Right cardiac atrium (tissue), 5 donors: ENCODE measurements at places on chromosomes 13 and 19. TPM values are rescaled to one million over a fixed set of nuclear protein-coding genes. Genes with fewer than 3 reads are reported as not detected.
A peak's percentile ranks its signal among the peaks of the same experiment; 100 is the strongest.

B3GNT8 gene
- 3.5 TPM for total RNA-seq

PLK5 gene
- total RNA-seq, result not detected

NCCRP1 gene
- not detected for total RNA-seq

PDX1 gene
- not detected for total RNA-seq

ANKRD24 gene
- 0.31 TPM for total RNA-seq

IGLON5 gene
- total RNA-seq, result not detected

GRCh38 chr19:44024900-44025216 is 321 bp upstream of the ZNF222 start:
- DNase-seq, result no peak

DNA sequence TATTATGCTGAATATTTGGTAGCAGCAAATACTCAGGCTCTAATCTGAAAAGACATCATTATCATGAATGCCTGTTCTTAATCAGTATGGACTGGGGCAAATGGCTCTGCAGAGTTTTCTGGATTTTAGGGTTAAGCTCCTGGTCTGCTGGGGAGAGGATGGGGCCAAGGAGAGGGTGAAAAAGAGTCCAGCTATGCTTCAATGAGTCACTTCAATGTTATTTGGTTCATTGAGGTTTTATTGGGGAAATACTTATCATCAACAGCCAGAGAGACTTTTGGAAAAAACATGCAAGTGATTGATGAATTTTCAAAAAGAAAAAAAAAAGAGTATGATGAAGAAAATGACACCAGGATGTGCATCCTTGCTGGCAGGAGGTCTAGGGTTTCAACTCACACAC is 278.3 kb downstream of the UQCRFS1 start:
- no peak for DNase-seq

GRCh38 chr19:31269425-31270127 is 79.7 kb downstream of the TSHZ3 start:
- DNase-seq, result no peak

DNA sequence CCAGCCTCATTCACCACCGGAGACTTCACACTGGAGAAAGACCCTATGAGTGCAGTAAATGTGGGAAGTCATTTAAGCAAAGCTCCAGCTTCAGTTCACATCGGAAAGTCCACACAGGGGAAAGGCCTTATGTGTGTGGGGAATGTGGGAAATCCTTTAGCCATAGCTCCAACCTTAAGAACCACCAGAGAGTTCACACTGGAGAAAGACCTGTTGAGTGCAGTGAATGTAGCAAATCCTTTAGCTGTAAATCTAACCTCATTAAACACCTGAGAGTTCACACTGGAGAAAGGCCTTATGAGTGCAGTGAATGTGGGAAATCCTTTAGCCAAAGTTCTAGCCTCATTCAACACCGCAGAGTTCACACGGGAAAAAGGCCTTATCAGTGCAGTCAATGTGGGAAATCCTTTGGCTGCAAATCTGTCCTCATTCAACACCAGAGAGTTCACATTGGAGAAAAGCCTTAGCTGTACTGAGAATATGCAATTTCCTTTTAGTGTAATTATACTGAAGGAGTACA is 8.8 kb downstream of the ZNF211 start:
- no peak for DNase-seq

GRCh38 chr13:110484290-110485048 is 77.1 kb downstream of the RAB20 start:
- DNase-seq, result no peak

DNA sequence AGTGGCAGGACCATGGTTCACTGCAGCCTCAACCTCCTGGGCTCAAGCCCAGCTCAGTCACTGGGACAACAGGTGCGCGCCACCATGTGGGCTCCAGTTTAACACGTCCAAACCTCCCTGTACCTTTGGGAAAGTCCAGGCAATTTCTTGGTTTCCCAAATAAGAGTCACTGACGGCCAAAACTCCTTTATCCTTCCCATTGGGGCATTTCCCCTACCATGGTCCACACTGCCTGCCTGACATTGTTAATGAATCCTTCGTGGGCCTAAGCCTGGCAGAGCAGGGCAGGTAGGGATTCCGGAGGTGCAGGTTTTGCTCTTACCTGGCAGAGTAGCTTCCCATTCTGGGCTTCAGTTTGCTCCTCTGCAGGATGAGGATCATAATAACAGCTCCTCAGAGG is 66.2 kb upstream of the TM9SF2 start:
- no peak for DNase-seq

GRCh38 chr19:14147797-14148605 is 11.6 kb upstream of the ASF1B start:
- peak; percentile 93 for DNase-seq

GRCh38 chr19:28386470-28386869 is 826.5 kb downstream of the UQCRFS1 start:
- no peak for DNase-seq

- peak; percentile 77 for DNase-seq
Measured at GRCh38 chr19:2059422-2060201, 8.6 kb upstream of the MKNK2 start.

DNA sequence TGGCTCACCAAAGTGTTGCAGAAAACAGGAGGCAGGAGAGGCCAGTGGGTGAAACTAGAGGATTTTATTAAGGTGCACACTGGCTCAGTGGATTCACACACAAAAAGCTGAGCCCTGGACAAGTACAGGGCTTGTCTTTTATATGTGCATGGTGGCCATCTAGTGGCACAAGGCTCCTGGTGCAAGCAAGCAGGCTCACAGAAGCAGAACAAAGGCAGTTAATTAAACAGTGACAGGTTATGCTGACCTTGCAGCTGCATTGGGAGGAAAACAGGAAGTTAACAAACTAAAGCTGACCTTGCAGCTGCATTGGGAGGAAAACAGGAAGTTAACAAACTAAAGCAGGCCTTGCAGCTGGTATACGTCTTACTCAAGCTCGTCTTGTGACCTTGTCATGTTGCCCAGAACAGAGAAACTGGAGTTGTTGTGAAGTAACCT is 65.3 kb upstream of the ZNF681 start:
- DNase-seq, result no peak
